HTR-8/SVneo (cell line): ENCODE measurements at places on chromosomes 12 and 14.

DNA sequence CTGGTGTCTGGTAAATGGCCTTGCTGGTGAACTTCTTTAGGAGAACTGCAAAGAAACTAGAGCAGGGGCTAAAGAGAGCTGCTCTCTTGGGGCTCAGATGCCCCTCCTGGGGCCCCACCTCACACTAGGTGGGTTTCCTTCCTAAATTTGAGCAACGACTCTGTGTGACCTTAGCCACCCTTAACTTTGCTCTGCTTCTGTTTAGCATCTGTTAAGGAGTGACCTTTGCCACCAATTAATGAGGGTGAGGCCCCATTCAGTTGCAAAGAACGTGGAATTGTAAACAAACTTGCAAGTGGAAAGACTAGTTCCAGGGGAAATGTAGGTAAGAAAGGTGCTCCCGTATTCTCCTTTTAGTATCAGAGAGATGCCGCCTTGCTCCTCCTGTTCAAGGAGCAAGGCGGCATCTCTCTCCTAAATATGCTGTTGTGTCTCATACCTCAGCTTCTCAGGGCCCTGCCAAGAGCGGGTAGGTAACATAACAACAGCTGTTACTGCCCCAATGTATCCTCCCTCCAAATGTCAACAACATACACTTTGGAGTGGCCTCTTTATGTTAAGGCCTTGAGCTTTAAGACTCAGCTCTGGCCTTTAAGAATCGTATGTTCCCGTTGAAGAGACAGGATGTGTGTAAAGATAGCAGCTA, 77.6 kb upstream of the FUT8 start:
- DNase-seq = no peak

GRCh38 chr14:74978416-74978947, 23.1 kb upstream of the PGF start:
- peak; percentile 63 for DNase-seq

- no peak for DNase-seq
Observed at GRCh38 chr14:98698341-98698740, 573.7 kb downstream of the BCL11B start.

DNA sequence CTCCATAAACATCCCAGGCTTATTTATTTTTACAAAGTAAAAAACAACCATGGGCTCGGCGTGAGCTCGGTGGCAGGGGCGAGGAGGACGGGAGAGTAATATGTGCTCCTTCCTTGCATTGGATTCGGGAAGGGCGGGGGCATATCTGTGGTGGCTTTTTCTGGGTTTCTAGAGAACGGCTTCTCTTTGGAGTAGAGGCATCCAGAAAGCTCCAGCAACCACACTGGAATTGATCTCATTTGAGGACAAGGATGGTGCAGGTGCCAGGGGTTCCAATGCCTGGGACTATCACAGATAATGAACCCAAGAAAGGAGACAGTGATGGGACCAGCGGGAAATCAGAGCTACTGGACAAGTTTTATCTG, 18.9 kb downstream of the ADGRD1 start:
- no peak for DNase-seq

DNA sequence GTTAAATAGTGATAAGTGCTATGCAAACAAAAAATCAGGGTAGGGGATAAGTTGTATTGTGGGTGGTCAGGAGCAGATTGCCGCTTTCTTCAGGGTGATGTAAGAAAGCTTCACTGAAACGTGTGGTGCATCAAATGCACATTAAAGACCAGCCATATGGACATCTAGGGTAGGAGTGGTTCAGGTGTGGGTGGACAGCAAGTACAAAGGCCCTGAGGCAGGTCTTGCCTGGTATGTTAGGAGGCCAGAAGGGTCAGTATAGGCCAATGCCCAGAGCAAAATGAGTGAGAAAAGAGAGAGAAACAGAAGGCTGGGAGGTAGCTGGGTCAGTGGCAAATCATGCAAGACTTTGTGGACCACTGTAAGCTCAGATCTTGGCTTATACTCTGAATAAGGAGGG, 25.6 kb upstream of the CISTR start:
- DNase-seq = no peak

DNA sequence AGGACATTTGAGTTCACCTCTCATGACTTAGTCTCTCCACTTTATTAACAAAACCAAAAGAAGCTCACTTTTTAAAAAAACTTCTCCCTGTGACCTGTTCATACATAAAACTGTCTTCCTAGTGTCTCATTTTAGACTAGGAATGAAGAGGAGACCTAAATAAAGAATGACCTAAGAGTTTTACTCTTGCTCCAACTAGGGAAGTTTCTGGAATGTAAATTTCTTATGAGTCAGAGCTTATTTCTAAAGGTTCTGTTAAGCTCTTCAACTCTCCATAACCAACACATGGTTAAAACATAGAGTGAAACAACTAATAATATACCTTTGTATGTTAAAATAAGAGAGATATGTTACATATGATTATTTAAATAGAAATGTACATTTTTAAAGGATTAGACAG, 369.8 kb downstream of the EMP1 start:
- DNase-seq = no peak
